ENCODE measurements at places on chromosomes 16 and 17.

- no peak for DNase-seq
Measured at GRCh38 chr17:63116228-63116627, 150.2 kb downstream of the TANC2 start.

DNA sequence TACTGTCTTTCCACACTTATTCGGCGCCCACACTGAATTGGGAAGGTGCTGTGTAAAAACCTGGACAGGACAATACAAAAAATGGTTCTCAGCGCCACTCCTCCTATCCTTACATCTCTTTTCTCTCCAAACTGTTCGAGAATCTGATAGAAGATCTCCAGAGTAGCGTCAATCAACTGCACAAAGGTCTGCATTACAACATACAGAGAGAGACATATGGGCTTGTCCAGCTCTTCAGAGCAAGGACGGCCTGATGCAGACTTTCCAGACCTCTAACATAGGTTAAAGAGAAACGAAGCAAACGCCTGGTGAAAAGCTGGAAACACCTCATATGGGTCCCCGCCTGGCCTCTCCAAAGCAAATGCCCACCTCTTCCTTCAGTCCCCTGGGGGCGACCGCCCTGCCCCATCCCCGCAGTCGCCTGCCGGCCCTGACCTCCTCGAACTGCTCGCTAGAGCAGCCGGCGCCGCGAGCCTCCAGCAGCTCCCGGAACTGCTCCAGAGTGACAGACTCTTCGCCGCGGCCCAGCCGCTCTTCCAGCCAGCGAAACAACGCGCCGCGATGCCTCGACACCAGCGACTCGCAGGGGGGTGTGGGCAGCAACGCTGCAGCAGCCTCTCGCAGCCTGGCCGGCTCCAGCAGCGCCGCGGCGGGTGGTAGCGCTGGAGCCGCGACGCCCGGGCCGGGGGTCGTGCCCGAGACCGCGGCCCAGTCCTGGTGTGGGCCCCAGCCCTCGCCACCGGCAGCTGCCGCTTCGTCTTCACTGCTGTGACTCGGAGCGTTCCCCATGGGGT lies 526 bp downstream of the ZZEF1 start:
- DNase-seq = no peak

GRCh38 chr17:45398800-45399199 lies 33.9 kb downstream of the ARHGAP27 start:
- DNase-seq = no peak

DNA sequence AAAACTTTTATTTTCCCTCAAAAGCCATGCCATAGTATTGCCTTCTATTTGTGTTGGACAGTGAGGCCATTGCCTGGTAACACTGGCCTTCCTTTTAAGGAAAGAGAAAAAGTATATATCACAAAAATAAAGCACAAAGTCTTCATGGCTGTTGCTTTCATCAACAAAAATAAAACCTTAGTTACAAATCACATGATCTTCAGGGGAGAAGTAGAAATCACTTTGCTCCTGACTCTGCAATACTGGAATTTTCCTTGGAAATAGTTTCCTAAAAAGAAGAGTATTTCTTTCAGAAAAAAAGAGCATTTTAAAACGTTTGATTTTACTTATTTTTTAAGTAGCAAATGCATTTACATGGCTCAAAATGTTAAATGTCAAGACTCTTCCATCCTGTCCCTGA lies 41.9 kb downstream of the FAM20A start:
- no peak for DNase-seq

DNA sequence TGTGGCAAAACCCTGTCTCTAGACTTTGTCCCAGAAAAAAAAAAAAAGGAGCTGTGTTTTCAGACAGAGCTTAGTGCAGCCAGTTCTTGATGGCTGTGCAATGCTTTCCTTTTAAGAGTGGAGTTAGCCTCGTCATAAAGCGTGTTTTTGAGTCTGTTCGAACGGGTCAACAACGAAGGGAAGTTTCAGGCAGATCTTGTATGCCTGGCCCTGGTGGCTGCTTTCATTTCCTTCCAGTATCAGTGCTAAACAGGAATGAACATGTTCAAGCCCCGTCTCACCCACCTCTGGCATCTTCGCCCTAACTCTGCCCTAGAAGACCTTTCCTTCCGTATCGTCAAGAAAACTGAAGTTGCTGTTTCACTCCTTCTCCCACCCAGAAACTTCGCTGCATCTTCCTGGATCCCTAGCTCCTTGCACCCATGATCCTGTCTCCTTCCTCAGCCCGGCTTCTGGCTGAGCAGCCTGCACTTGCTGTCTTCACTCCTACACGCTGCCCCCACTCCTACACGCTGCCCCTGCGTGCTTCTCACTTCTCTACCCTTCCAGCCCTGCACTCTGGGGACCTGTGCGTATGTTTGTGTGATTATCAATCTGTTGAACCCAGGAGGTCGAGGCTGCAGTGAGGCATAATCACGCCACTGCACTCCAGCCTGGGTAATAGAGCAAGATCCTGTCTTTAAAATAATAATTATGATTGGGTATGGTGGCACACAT lies 55.3 kb downstream of the USP10 start:
- DNase-seq = no peak

DNA sequence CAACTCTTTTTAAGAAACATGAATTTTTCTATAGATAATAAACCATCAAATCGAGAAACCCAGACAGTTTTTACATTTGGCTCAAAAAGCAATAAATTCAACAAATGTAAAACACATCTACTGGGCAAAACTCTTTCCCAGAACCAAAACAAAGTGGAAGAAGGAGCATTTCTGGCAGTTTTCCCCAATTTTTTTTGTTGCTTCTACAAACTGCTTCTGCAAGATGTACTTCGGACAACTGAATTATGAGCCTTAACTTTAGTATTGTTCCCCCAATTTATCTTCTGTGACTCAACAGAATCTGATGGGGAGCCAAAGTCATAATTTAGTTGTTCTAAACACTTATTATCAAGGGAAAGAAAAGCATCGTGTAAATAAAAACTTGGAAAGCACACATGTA lies 1047.2 kb downstream of the CDH11 start:
- no peak for DNase-seq

DNA sequence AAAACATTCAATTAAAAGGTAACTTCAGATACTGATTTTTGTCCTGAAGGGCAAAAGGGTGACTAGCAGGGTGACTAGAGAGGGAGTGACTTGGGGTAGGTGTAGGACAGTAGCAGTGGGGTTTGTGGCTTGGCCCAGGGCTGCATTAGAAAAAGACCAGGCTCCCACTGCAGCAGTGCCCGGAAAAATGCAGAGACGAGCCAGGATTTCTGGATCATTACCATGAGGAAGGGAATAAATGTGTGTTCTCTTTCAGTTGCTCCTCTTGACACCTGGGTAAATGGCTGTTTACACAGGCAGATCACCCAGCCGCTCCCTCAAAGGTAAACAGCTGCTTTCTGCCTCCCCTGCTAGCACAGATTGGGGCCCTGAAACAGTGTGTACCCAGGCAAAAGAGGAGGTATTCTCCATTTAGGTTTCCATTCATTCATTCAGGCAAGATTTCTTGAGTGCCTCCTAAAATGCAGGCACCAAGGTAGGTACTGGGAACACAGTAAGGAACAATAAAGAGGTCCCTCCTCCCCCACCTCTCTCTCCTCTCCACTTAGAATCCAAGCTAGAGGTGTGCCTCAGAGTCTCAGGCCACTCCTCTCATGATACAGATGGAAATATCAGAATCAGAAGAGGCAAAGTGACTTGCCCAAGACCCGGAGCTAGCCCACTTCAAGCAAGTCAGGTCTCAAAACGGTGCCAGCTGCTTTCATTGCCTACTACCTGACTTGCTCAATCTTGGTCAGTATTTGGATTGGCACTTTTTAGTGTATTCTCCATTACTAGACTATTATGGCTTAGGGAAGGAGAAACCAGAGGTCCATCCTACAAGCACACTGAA lies 15.2 kb upstream of the TOX3 start:
- no peak for DNase-seq

GRCh38 chr17:73820686-73821448 lies 176.6 kb upstream of the SDK2 start:
- DNase-seq = no peak

DNA sequence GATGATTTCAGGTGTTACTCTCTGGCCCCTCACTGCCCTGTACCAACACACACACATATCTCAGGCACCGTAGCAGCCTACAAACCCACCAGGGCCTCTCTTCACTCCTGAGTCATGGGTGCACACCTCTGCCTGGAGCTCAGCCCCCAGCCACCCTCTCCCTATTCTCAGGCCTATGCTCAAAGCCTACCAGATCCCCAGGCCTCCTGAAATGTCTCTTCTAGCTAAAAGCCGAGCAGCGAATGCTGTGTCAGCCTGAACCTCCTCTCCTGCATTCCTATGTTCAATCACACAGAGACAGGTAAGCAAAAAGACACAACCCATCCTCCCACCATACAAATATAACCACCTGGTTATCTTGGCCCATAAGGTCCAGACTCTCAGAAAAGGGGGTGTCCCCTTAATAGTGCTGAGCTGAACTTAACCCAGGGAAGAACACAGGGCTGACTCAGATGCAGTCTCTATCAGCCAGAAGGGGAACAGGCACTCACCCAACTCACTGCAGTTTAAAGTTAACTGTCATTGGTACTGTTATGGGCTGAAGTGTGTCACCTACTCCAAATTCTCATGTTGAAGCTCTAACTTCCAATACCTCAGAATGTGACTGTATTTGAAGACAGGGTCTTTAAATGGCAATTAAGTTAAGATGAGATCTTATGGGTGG lies 62.0 kb upstream of the TEKT3 start:
- no peak for DNase-seq

DNA sequence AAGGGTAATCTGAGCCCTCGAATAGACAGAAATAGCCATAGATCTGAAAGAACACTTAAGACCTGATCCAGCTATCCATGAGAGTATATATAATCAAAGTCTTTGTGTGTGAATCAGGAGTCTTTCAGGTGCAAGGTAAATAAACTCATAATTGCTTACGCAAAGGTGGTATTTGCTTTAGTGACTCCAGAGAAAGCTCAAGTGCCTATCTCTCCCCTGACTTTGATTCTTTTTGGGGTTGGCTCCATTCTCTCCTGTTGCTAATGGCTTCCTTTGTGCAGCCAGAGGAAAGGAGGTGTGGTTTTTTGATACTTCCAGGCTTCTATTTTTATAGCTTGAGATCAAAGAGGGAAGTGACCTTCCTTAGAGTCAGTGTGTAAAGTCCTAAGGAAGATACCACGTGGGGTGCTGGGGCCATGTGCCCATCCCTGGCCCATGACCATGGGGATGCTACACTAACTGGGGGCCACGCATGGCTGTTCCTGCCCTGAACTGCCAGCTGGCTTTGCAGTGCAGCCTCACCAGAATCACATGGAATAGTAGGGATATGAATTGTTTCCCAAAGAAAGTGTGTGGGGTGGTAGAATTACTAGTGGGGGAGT lies 45.8 kb downstream of the TENT4B start:
- no peak for DNase-seq

- DNase-seq = no peak
Measured at GRCh38 chr16:85437166-85438052, 175.7 kb upstream of the GSE1 start.

DNA sequence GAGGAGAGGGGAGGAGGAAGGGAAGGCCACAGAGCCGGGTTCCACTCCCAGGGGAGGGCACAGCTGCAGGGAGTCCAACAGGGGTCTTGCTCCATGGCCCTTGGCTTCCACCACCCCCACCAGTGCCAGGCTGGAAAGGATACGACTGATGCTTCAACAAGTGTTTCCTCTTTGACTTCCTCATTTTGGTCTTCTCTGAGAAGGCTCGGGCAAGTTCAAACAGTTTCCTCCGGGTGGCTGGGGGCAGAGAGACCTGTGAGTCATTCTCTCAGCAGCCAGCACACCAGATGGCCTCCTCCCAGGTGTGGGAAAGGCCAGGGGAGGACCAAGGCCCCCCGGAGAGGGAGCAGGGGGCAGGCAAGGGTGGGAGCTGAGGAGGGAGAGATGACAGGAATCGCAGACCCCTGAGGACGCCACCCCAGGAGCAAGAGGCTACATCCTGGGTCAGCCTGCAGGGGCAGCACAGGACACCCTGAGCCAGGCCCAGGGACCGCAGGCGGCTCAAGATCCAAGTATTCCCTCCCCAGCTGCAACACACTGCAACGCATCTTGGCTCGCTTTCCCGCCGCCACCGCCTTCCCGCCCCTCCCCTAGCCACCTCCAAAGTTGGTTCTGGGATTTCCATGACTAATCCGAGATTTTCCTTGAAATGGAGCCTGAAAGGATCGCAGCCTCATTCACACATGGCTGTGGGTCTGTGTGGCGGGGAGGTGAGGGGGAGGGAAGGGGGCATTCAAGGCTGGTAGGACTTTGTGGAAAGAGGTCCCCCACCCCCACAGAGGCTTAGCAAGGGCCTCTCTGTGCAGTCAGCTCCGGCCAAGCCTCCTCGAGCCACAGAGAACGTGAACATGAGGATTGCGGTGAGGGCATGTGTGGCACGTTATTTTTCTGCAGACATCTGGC lies 18.4 kb upstream of the MRPS23 start:
- peak; percentile 28 for DNase-seq

- no peak for DNase-seq
Measured at GRCh38 chr16:7577588-7577987, 244.9 kb downstream of the RBFOX1 start.

DNA sequence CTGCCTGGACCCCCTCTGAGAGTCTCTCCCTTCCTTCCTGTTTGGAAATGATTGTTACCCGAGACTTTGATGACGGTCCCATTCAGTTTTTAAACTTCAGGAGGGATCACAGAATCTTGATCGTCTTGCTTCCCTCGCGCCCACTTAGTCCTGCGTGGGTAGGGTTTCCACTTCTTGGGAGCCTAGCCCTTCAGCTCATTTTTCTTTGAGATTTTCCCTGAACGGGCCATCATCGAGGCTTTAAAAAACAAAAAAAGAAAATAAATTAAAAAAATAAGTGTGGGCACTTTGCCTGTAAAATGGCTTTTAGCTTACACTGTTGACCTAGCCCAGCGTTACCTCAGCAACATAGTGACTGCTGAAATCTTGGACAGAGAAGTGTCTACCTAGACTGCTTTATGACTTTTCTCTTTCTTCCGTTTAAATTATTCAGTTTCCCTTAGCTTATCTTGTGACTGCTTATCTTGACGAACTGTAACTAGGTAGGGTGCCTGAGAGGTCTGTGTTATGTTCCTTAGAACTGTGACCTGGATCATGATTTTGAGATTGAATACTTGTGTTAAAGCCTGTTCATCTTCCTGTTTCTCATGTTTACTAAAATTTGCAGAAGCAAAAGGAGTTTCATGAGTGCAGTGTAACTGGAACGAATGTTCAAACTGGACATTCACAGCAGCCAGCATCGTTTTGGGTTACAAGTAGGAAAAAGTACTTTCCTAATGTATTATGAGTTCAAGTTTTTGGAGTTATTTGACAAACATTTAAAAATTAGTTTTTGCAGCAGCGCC lies 874 bp downstream of the WWP2 start:
- DNase-seq = no peak
